ENCODE measurements at places on chromosomes 12 and 14.
A peak's percentile ranks its signal among the peaks of the same experiment; 100 is the strongest.

GRCh38 chr12:19908830-19909229, 459.5 kb upstream of the PDE3A start:
- no peak for DNase-seq

DNA sequence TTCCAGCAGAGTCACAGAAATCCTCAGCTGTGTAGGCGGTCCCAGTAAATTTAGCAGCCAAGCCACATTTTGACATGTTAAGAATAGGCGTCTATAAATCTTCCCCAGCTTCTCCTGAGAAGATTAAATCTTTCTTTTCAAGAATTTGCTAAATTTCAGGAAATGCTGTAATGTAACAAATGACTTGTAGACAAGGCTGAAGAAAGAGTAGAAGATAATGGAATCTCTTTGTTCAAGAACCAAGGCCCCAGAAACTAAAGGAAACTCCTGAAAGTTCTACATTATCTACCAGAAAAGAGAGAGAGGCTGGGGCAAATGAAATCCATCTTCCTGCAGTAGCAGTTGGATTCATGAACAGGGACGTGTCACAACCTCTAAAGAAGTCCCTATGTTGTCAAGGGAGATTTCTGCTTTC, 760.3 kb downstream of the NOVA1 start:
- no peak for DNase-seq

GRCh38 chr12:3355378-3355900, 135.6 kb upstream of the PRMT8 start:
- DNase-seq, result no peak

DNA sequence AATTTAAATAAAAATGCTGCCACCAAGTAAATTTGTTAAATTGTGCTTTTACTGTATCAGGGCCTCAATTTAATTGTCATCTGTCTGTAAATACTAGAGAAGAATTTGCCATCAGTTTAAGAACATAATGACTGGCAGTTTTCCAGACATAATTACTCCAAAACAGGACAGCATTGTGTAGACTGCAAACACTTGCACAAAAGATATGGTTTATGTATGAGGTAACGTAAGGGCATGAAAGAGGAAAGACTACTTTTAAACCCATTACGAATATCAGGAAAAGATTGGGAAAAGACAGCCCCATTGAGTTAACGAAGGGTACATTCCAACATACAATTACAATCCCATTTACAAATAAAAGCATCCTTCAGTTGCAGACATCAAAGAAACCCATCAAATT, 59.8 kb upstream of the KRR1 start:
- DNase-seq, result no peak

DNA sequence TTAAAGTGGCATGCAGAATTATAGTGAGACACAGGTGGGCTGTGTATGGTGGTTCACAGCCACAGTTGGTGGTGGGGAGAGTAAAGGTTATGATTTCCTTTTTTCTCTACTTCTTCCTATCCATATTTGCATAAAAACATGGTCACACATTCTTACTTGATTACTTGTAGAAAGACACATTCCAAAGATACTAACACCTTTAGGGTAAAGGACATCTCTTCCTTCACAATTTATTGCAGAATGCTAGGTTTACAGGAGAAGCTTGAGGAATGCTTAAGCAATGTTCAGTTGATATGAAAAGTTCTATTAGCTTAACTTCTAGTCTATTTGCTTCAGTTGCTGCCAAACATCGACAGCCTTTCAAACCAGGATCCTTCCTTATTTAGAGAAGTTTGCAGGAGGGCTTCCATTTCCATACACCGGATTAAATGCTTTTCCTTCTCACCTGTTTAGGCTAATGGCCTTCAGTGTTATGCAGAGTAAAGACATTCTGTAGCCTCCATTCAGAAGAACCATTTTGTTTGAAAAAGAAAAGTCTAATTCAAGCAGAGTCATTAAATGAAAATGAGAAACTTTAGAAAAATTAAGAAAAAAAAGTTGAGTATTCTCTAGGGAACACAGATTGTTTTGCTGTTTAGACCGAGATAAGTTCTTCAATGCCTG, 2.6 kb upstream of the PHC1 start:
- no peak for DNase-seq

- no peak for DNase-seq
Measured at GRCh38 chr12:66979251-66979650, 289.9 kb upstream of the CAND1 start.

GRCh38 chr14:85487215-85487614, 42.7 kb upstream of the FLRT2 start:
- DNase-seq, result no peak

- no peak for DNase-seq
Measured at GRCh38 chr14:65210118-65210821, 108.0 kb upstream of the MAX start.

DNA sequence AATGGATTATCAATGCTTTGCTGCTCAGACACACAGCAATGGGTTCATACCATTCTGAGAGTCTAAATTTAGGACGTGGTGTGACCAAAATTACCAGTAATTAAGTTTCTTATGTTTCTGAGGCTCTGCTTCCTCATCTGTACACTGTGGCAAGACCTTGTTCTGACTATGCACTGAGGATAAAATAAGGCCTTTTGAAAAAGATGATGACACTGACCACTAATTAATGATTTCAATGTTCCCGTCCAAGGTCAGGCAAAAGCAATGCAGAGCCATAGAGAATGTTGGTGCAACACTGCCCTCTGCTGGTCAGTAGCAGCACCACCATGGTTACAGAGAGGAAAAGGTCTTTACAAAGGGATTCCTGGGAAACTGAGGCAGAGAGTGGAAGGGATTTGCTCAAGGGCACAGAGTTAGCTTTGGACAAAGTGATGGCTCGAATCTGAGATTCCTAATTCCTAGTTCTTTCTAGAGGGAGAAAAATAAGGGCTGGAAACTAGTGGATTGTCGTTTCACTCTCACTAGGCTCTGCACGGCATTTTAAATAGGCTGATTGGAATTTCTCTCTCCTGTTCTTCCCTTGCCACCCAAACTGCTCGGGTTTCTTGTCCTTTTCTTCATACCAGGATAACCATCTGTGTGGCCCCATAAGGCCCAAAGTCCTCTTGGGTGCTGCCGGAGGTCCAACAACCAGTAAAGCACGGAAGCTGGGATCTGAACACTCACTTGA, 22.3 kb upstream of the P2RX7 start:
- peak; percentile 53 for DNase-seq

GRCh38 chr12:101230547-101230946, 20.5 kb upstream of the SLC5A8 start:
- DNase-seq, result no peak

DNA sequence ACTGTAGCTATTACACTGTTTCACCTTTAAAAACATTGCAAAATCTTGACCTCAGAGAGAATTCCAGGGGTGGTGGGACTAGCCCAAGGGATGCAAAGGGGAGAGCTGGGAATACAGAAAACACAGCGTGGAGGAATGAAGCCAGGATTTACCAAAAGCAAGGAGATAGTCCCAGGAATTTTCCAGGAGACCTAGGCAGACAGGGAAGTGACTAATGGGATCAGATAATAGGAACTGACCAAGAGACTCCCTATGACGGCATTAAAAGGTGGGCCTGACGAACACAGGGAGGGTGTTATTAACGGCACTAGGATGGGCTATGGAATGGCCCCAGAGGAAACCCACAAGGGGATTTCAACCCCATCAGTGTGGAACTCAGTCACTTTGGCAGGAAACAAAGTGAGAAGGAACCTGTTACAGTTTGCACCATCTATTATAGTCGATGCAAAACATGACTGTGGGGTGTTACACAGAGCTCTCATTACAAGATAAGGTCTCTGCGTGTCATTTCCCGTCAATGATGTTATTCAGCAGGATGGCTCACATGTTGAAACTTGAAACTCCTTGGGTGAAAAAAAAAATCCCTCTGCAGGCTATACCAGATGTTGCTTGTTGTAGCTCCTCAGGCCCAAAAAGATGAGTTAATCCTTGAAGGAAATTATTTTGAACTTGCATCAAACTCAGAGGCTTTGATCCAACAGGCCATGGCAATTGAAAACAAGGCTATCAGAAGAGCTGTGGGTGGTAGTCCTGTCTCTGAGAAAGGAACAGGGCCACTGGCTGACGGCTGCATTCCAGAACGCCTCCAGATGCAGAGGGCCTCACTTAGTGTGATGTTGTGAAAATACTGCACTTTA, 58.7 kb downstream of the DRAM1 start:
- no peak for DNase-seq

DNA sequence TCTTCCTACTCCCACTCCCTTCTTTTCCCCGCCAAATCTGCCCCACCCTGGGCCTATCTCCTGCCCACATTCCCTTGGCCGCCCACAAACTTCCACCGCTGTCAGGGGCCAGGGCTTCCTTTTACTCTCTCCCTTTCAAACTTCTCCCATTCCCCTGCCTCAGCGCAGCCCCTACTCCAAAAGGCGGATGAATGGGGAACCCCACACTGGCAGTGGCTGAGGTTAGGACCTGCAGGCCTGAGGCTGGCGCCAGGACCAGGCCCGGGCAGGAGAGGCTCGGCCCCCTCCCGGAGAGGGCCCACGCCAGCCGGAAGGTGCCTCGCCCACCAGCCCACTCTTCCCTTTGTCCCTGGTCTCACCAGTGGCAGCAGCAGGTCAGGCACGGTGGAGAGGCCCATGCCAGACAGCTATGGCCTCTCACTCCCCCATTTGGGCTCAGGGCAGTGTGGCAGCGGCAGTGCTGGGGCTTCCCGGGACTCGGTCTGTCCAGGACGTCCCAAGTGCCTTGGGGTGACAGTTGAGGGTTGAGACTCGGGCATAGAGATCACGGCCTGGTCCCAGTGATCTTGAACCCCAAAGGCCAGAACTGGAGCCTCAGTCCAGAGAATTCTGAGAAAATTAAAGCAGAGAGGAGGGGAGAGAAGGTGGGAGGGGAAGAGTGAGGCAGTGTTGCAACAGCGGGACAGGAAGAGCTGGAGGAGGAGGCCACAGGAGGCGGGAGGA, at the start of gene TNFRSF1A:
TSS of gene TNFRSF1A (minus strand) at position 660 of the 723 bp plus-strand sequence. CDS start at position 398, 262 bp downstream.
- DNase-seq, result no peak

- DNase-seq, result no peak
Measured at GRCh38 chr14:94269156-94269555, 23.9 kb downstream of the SERPINA10 start.

GRCh38 chr14:89688507-89689211, 265.9 kb downstream of the EFCAB11 start:
- no peak for DNase-seq

GRCh38 chr14:92493492-92493891, 20.1 kb upstream of the RIN3 start:
- DNase-seq, result no peak

- DNase-seq, result no peak
Measured at GRCh38 chr14:94025720-94026119, 420 bp upstream of the OTUB2 start.

- no peak for DNase-seq
Measured at GRCh38 chr14:70067810-70068209, 120.9 kb downstream of the SLC8A3 start.

GRCh38 chr12:30753233-30753632, 1.5 kb downstream of the CAPRIN2 start:
- peak; percentile 3 for DNase-seq

- peak; percentile 9 for DNase-seq
Measured at GRCh38 chr12:51217133-51217967, 512 bp downstream of the POU6F1 start.

- no peak for DNase-seq
Measured at GRCh38 chr14:65501328-65501727, 88.8 kb downstream of the FUT8 start.

DNA sequence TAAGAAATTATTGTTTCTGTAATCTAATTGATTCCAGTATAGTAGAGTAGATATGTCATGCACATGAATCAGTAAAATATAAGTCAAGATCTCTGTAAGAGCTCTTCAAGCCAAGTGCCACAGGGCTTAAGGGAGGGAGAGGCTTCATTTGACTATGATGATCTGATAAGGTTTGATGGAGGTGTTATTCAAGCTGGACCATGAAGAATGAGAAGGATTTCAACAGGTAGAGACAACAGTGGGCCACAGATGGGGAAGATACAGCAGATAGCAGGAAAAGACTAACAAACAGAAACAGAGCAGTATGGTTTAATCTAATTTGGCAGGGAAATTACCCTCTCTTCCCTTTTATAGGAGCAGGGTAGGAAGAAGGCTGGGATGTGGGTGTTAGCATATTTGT, 40.6 kb upstream of the FKBP4 start:
- no peak for DNase-seq

DNA sequence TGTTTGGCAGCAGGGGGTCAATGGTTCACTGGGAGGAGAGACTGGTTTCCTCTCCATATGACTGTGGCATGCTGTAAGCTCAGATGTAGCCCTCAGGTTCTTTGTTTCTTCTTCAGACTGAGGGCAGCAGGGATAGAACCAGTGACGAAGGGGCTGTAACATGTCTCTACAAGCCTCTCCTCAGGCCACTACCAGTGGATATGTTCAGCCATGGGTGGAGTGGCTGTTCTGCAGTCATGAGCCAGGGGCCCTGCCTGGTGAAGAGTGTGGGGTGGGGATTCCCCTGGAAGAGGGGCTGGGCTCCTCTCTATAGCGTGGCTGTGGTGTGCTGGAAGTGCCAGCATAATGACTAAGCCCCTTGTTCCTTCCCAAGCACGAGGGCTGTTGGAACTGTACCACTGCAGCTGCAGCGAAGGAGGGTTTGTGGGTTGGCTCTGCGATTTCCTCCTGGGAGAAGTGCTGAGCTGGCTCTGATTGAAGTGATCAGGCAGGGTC, 55.8 kb downstream of the CMAS start:
- DNase-seq, result no peak

DNA sequence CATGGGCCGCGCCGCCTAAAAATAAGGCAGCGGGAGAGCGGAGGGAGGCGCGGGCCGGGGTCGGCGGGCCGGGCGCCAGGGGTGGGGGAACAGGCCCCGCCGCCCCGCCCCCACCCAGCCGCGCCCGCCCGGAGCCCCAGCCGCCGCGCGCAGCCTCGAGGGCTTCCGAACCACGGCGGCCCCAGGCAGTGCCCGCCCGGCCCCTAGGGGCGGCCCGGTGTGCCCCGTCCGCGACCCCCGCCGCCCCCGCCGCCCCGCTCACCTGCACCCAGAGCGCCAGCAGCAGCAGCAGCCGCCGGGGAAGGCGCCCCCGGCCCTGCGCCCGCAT, 519 bp downstream of the JAG2 start:
- DNase-seq, result no peak

GRCh38 chr14:75023108-75023507, 20.4 kb downstream of the EIF2B2 start:
- DNase-seq, result no peak

GRCh38 chr12:46963977-46964971, 115.1 kb upstream of the PCED1B start:
- DNase-seq, result no peak

DNA sequence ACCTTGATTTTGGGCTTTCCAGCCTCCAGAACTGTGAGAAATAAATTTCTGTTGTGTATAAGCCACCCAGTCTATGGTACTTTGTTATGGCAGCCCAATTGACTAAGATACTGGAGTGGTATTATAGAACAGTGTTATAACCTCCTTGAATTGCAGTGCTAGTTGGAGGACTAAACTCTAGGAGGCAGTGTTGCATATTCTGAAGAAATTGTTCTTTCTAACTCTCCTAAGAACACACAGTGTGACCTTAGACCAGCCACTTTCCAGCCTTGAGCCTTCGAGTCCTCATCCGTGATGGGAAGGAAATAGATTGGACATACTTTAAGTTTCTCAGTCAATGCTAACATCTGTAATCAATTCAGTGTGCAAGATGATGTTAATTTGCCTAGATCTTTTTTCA, 22.4 kb upstream of the LRRC10 start:
- DNase-seq, result no peak

Data from stimulated activated CD8-positive, alpha-beta memory T cell treated with anti-CD3 and anti-CD28 coated beads, Interleukin-4, amount 100 ng/mL, for 1 hour (primary cell).